Stimulated activated CD8-positive, alpha-beta memory T cell treated with anti-CD3 and anti-CD28 coated beads, Interleukin-4, amount 100 ng/mL, for 48 hours (primary cell): ENCODE measurements at places on chromosomes 16 and 17.

GRCh38 chr17:40253565-40253964 is 34.1 kb upstream of the CDC6 start:
- DNase-seq: no peak

DNA sequence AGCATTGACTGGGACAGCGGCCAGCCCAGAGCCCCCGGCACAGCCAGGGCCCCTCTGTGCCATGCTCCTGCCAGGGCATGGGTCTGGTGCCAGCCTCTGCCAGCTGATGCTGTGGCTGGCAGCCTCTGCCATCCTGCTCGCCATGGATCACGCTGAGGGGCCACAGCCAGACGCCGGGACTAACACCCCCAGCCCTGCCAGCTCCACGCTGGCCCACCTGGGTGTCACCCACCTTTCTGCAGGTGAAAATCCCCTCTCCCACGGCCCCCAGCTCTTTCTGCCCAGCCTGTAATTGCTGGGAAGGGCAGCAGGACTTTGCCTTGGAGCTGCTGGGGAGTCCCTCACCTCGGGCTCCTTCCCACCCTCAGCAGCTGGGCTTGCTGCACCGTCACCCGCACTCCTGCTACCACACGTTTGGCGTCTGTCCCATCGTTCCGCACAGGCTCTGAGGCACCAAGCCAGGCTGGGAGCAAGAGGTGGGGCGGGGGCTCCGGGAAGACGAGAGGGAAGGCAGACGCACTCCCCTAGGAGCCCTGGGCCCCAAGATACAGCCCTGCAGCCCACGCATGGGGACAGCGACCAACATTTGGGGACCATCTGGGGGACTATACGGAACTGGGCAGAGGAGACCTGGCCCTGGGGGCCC is 42.0 kb upstream of the ACSF3 start:
- DNase-seq: no peak

GRCh38 chr17:76775021-76775600 is 37.2 kb downstream of the MFSD11 start:
- no peak for DNase-seq

DNA sequence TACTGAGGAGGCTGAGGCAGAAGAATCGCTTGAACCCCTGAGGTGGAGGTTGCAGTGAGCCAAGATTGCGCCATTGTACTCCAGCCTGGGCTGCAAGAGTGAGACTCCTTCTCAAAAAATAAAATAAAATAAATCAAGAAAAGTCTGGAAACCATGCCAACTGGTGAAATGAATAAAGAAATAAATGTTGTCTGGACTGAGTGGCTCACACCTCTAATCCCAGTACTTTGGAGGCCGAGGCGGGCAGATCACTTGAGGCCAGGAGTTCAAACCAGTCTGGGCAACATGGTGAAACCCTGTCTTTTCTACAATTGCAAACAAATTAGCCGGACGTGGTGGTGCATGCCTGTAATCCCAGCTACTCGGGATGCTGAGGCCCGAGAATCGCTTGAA is 744 bp upstream of the LRRC37A3 start:
- no peak for DNase-seq
